ENCODE measurements at places on chromosomes 11 and 22. TPM values are rescaled to one million over a fixed set of nuclear protein-coding genes. Genes with fewer than 3 reads are reported as not detected.

Gene OR8J3
- polyA plus RNA-seq: not detected

Gene MFNG
- polyA plus RNA-seq: 98.6 TPM

- H3K27ac ChIP-seq: peak within 1 kb of the TSS; percentile 48
- no peaks in the 10 kb centered on the region for H3K36me3 ChIP-seq
- peaks cover 19% of the 10 kb centered on the region for H3K27me3 ChIP-seq
Observed at GRCh38 chr11:44726283-44727113, at the start of gene TSPAN18. TSPAN18 (plus strand) TSS chr11:44726962; CDS start chr11:44906417, 179,455 bp downstream.

DNA sequence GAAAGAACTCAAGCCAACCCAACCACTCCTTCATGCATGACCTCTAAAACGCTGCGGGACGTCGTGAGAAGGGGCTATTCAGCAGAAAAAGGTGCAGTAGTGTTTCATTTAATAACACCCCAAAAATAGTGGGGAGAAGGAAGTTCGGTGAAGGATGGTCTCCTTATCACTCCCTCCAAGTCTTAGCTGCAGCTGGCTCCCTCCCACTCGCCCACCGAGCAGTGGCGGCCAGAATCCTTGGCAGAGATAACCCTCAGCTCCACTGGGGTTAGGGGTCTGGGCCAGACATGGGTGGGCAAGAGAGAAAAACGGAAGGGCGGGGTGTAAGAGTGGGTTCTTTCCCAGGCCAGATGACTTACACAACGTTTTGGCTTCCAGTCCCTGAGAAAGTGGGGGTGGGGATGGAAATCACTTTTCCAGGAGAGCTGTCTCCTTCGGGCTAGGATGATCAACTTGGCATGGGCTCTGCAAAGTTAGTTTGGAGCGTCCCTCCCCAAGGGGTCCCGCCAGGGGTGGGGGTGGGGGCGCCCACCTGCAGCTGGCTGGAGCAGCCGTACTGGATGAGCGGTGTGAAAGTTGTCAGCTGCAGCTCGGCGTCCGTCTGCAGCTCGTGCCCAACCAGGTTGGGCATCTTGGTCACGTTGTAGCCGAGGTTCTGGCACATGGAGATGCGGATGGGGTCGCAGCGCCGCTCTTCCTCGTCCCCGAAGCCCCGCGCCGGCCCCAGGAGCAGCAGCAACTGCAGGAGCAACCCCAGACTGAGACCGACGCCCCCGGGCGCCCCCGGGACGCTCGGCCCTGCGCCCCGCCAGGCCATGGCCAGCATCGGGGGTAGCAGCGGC lies 705 bp downstream of the FZD4 start:
- H3K4me3 ChIP-seq: peak overlapping the region; percentile 53
- peak; percentile 27 for DNase-seq
- no peaks in the 10 kb centered on the region for H3K36me3 ChIP-seq
- peaks cover 16% of the 10 kb centered on the region for H3K27me3 ChIP-seq

DNA sequence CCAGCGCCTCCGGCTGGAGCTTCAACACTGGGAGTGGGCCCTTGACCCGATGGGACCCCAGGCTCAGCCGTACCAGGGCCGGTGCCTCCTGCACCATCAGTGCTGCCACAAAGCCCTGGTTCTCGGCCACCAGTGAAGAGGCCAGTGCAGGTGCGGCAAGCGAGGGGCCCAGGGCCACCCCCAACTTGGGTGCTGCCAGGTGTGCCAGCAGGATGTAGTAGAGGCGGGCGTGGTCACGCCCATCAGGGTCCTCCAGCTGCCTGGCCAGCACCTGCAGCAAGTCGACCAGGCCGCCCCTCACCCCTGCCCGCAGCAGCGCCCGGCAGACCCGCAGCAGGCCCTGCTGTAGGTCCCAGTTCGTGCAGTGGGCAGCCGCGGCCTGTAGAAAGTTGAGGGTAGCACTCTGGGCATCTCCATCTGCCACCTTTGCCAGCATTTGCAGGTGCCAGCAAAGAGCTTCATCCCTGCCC lies 2.3 kb downstream of the AP5B1 start:
- DNase-seq: no peak
- H3K36me3 ChIP-seq: peaks cover 20% of the 10 kb centered on the region
- no peaks in the 10 kb centered on the region for H3K27me3 ChIP-seq
- peaks cover 12% of the 10 kb centered on the region for H3K4me1 ChIP-seq
- no peak overlapping the region for H3K27ac ChIP-seq
- H3K4me3 ChIP-seq: no peak overlapping the region

Gene GANAB
- polyA plus RNA-seq: 98.7 TPM

- H3K4me1 ChIP-seq: no peaks in the 10 kb centered on the region
- no peak for DNase-seq
- H3K36me3 ChIP-seq: no peaks in the 10 kb centered on the region
- no peaks in the 10 kb centered on the region for H3K27me3 ChIP-seq
Observed at GRCh38 chr11:99535819-99536218, 515.1 kb downstream of the CNTN5 start.

GRCh38 chr11:31487848-31488247 lies 21.6 kb downstream of the IMMP1L start:
- H3K4me1 ChIP-seq: no peaks in the 10 kb centered on the region
- H3K4me3 ChIP-seq: no peak overlapping the region
- H3K36me3 ChIP-seq: no peaks in the 10 kb centered on the region
- no peak overlapping the region for H3K27ac ChIP-seq

All from B cell (primary cell).